T-helper 17 cell (primary cell): ENCODE measurements at places on chromosomes 6 and 20. TPM values are rescaled to one million over a fixed set of nuclear protein-coding genes. Genes with fewer than 3 reads are reported as not detected.
A peak's percentile ranks its signal among the peaks of the same experiment; 100 is the strongest.

DNA sequence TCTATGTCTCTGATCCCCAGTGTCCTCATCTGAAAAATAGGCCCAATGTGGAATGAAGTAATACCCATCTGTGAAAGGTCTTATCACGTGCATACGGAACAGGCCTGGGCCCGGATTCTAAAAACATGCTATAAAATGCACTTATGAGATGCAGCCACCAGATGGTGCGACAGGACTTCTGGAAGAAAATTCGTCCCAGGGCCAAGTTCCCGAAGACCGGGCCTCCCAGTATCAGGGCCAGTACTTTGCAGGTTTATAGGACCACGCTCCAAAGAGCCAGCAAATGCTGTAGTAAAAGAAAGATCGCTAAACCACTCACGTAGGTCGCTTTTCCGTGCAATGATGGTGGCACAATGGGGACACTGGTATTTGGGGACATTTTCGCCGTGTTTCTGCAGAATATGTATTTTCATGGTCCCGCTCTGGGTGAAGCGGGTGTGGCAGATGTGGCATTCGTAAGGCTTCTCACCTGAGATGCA, 10.6 kb downstream of the CTCFL start:
- no peak for DNase-seq
- H3K36me3 ChIP-seq = no peaks in the 10 kb centered on the region
- H3K4me3 ChIP-seq = no peak overlapping the region
- no peak overlapping the region for H3K27ac ChIP-seq

- no peak overlapping the region for H3K4me3 ChIP-seq
- no peaks in the 10 kb centered on the region for H3K36me3 ChIP-seq
- peaks cover 14% of the 10 kb centered on the region for H3K4me1 ChIP-seq
- no peaks in the 10 kb centered on the region for H3K27me3 ChIP-seq
Observed at GRCh38 chr6:137259349-137259748, 40.2 kb upstream of the IFNGR1 start.

GRCh38 chr20:47117371-47117770, 222.7 kb downstream of the EYA2 start:
- H3K36me3 ChIP-seq = no peaks in the 10 kb centered on the region
- no peak for DNase-seq
- H3K4me3 ChIP-seq = no peak overlapping the region
- H3K27me3 ChIP-seq = peaks cover 35% of the 10 kb centered on the region
- no peak overlapping the region for H3K27ac ChIP-seq

- H3K27me3 ChIP-seq = peaks cover 4% of the 10 kb centered on the region
- peaks cover 4% of the 10 kb centered on the region for H3K4me1 ChIP-seq
- DNase-seq = no peak
- H3K36me3 ChIP-seq = peaks cover 2% of the 10 kb centered on the region
Observed at GRCh38 chr6:14359438-14359837, 241.9 kb downstream of the CD83 start.

DNA sequence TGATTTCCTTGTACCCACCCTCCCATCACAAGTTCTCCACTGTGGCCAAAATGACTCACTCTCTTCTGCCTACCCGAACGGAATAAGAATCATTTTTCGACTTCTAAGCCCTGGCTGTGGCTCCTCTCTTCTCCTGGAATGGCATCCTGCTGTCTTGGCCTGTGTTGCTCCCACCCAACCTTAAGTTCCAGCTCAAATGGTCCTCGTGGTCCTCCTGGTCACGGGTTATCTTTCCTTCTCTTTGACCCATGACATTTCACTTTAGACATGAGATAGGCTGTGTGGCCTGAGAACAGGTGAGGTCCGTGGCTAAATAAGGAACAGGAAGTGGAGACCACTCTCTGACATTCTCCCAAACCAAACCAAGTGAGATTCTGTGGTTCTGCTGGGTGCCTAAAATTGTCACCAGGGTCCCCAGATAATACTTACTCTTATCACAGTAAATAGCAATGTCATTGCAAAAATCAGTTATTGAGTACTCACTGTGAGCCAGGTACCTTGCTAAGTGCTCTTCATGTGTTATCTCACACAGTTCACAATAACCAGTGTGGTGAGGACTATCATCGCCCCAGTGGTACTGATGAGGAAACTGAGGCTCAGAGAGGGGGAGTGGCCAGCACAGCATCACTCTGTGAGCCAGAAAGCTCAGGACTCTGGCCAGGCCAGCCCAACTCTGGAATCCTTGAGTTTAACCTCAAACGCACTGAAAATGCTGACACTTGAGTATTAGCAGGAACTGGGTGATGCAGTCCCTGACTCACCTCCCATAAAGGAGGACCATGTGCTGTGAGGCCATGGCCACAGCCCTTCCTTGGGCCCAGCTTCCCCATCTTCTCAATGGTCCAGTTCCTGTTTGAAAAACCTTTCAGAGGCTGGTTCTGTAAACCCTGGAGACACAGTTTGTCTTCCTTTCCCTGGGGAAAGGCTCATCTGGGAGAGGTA, 74.8 kb upstream of the SIRPA start:
- peaks cover 41% of the 10 kb centered on the region for H3K27me3 ChIP-seq
- DNase-seq = no peak
- peaks cover 8% of the 10 kb centered on the region for H3K36me3 ChIP-seq
- no peak overlapping the region for H3K4me3 ChIP-seq

DNA sequence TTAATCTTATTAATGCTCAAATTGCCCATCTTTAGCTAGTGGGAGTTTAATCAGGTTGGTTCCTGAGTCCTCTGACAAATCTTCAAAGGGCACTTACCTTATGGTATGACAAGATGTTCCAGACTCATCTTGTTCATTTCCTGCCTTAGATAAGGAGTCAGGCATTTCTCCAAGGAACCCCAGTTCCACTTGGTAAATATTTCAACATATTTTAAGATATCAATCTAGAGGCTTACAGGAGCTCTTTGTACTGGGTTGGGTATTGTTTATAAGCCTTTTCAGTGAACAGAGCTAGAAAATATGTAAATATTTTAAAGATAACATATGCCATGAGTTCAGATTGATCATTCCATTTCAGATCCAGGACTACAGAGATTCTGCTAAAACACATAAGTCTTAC, 159.8 kb downstream of the RCAN2 start:
- H3K27ac ChIP-seq = no peak overlapping the region
- H3K36me3 ChIP-seq = no peaks in the 10 kb centered on the region
- peaks cover 27% of the 10 kb centered on the region for H3K27me3 ChIP-seq
- DNase-seq = no peak
- H3K4me3 ChIP-seq = no peak overlapping the region

DNA sequence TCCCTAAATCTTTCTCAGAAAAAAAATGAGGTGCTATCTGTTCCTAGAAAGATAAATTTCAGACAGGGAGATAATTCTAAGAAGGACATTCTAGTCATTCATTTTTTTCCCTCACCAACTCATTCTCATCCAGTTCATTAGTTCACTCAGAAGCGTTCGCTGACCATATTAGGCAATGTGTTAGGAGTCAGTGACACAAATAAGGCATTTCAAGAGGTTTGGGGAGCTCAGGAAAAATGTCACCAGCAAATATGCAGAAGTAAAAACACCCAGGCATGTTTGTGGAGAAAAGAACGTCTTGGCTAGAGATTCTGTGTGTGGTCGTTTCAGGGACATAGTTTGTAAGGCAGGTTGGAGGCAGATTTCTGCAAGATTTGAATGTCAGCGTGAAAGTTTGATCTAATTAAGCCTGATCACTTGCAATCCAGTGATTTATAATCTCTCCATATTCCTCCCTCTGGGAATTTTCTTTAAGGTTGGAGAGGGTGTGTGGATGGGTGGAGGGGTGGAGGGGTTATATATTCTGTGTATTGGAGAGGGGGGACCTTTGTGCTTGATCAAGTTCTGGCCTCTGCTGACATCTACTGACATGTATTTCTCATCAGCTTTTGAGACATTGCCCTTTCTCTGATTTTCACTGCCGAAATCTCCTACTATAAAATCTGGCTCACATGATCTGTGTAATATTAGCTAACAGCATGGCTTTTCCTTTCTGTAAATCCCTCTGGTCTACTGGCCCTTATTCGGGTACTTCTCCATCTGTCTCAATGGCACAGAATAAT, 3.6 kb downstream of the MYCT1 start:
- no peak for DNase-seq
- no peak overlapping the region for H3K4me3 ChIP-seq
- no peak overlapping the region for H3K27ac ChIP-seq
- no peaks in the 10 kb centered on the region for H3K36me3 ChIP-seq
- peaks cover 20% of the 10 kb centered on the region for H3K27me3 ChIP-seq
- H3K4me1 ChIP-seq = no peaks in the 10 kb centered on the region

GRCh38 chr6:142381845-142382378, 80.1 kb downstream of the ADGRG6 start:
- no peak overlapping the region for H3K4me3 ChIP-seq
- no peaks in the 10 kb centered on the region for H3K4me1 ChIP-seq
- H3K36me3 ChIP-seq = no peaks in the 10 kb centered on the region
- no peak for DNase-seq
- H3K27ac ChIP-seq = no peak overlapping the region

- H3K4me3 ChIP-seq = peak overlapping the region; percentile 93
- no peaks in the 10 kb centered on the region for H3K27me3 ChIP-seq
- peak overlapping the region; percentile 96 for H3K27ac ChIP-seq
- H3K4me1 ChIP-seq = peaks cover 55% of the 10 kb centered on the region
- peak; percentile 65 for DNase-seq
Observed at GRCh38 chr20:44217342-44218092, 6.9 kb upstream of the OSER1 start.

DNA sequence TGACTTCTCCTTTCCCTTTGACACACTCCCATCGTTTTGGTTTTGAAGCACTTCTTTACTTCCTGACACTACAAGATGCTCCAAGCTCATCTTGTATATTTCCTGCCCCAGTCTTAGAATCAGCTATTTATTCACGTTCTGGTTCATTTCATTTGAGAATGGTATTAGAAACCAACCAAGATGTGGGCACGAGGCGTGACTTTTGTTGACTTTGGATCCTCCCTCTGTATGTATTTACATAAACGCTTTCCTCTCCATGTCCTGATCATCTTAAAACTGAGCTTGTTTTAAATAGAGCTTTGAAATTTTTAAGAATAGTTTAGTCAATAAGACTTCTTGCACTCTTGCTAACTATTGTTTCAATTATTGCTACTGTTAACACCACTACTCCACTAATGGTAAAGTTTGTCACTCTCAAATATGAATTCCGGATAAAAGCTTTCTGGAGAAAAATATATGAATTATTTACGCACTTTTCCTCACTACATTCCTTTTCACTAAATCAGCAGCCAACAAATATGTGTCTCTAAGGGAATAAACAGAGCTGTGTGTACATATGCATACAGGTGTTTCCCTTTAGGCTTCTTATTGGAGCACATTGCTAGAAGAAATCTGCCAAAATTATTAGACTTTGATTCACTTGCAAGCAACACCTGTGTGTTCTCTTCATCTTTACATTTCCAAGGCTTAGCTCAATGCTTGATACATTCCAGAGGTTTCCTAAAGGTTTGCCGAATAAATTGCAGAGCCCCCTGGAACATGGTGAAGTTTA, 77.3 kb upstream of the TMEM244 start:
- peaks cover 42% of the 10 kb centered on the region for H3K27me3 ChIP-seq
- H3K4me1 ChIP-seq = peaks cover 7% of the 10 kb centered on the region
- no peak overlapping the region for H3K27ac ChIP-seq
- DNase-seq = no peak

- no peak overlapping the region for H3K4me3 ChIP-seq
- DNase-seq = no peak
- no peaks in the 10 kb centered on the region for H3K36me3 ChIP-seq
Observed at GRCh38 chr6:46954837-46955451, 33.2 kb upstream of the ADGRF5 start.

- peaks cover 5% of the 10 kb centered on the region for H3K36me3 ChIP-seq
- no peak overlapping the region for H3K4me3 ChIP-seq
- no peak overlapping the region for H3K27ac ChIP-seq
- H3K4me1 ChIP-seq = peaks cover 13% of the 10 kb centered on the region
Observed at GRCh38 chr6:34958734-34959133, 69.7 kb downstream of the ANKS1A start.

DNA sequence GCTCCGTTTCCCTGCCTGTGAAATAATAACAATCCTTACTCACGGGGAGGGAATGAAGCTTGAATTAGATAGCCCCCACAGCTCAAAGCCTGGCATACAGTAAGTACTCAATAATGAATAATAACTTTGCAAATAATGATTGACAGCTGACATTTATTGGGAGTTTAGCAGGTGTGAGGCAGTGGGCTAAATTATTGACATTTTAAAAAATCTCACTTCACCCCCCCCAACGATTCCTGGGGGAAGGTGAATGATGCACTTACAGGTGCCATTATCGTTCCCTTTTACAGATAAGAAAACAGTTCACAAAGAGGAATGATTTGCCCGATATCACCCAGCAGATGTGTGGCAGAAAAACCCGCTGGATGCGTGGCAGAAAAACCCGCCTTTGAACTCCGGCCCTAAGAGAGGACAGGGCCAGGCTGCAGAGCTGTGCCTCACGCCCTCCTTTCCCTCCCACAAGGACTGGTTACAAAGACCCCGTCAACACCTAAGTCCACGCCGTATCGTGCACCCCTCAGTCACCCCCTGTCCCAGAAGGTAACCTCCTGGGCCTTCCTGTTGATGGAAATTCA, 114.2 kb upstream of the PTPN1 start:
- H3K36me3 ChIP-seq = peaks cover 2% of the 10 kb centered on the region
- peaks cover 13% of the 10 kb centered on the region for H3K4me1 ChIP-seq
- DNase-seq = no peak
- no peak overlapping the region for H3K27ac ChIP-seq
- H3K27me3 ChIP-seq = peaks cover 13% of the 10 kb centered on the region
- H3K4me3 ChIP-seq = no peak overlapping the region

- no peak overlapping the region for H3K4me3 ChIP-seq
- H3K4me1 ChIP-seq = peaks cover 50% of the 10 kb centered on the region
- DNase-seq = no peak
- H3K36me3 ChIP-seq = peaks cover 5% of the 10 kb centered on the region
- H3K27me3 ChIP-seq = no peaks in the 10 kb centered on the region
Observed at GRCh38 chr6:144365271-144365670, 80.1 kb downstream of the UTRN start.

DNA sequence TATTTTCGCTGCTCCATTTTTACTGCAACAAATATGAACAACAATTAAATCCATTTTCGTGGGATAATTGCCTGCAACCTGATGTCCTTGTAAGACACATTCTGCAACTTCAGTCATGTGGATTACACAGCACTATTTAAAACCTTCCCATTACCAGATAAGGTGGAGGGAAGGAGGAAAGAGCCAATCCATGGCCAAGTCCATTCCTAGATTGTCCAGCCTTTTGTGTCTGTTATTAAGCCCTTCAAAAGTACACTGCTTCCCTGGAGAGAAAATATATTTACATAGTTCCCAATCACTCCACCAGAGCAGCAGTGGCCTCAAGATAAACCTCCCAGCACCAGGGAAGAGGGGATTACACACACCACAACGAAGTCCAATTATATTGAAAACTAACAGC, 347.9 kb downstream of the CDH26 start:
- H3K4me1 ChIP-seq = no peaks in the 10 kb centered on the region
- no peaks in the 10 kb centered on the region for H3K27me3 ChIP-seq
- no peaks in the 10 kb centered on the region for H3K36me3 ChIP-seq
- no peak overlapping the region for H3K4me3 ChIP-seq
- no peak for DNase-seq

TMEM217 gene
- total RNA-seq = 0.37 TPM

LINC00237 gene
- not detected for total RNA-seq

EYS gene
- total RNA-seq = not detected

B4GALT5 gene
- total RNA-seq = 19.0 TPM

PTGIS gene
- not detected for total RNA-seq

HSPA1L gene
- 3.4 TPM for total RNA-seq

PTCHD4 gene
- not detected for total RNA-seq

C2 gene
- total RNA-seq = not detected

GSTA1 gene
- not detected for total RNA-seq

FGD2 gene
- 1.7 TPM for total RNA-seq

PROKR2 gene
- total RNA-seq = not detected

TMEM14B gene
- total RNA-seq = 50.8 TPM

SAMD10 gene
- 17.2 TPM for total RNA-seq

COX4I2 gene
- not detected for total RNA-seq

MYO6 gene
- 2.5 TPM for total RNA-seq
